ENCODE measurements at places on chromosomes 2 and 18.

DNA sequence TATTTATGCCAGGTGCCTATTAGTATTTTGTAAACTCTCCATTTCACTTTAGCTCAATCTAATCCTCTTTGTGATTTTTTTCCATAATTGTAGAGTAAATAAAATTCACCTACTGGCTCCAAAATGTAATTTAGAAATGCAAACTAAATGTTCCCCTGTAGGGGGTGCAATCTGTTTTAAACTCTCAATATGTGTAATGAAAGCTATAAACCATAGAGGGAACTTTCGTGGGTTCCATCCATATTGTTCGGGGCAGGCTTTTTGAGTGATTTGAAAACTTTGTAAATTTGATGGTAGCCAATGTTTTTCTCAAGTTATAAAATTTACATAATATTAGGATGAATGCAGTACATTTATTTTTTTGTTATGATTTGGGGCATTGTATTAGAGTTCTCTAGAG, 49.4 kb downstream of the TSPYL6 start:
- no peak for DNase-seq

- no peak for DNase-seq
Observed at GRCh38 chr2:28355521-28356094, 37.0 kb upstream of the FOSL2 start.

- DNase-seq: no peak
Observed at GRCh38 chr18:61988100-61988499, 95.3 kb upstream of the RNF152 start.

DNA sequence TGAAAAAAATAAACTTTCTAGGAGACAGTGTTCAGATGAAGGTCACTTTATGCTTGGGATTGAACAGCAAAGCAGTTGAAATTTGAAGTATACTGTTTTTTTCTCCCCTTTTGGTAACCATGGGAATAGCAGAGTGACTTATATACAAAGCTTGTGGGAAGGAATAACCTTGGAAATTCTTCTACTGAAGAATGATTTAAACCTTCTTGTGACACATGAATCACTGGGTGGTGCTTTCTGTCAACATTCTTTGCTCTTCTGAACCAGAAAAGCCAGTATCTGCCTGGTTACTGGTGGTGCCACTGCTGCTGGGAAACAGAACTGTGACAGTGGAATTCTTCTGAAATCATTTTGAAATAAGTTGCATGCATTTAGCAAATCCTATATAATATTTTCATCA, 39.4 kb upstream of the RND3 start:
- DNase-seq: no peak

DNA sequence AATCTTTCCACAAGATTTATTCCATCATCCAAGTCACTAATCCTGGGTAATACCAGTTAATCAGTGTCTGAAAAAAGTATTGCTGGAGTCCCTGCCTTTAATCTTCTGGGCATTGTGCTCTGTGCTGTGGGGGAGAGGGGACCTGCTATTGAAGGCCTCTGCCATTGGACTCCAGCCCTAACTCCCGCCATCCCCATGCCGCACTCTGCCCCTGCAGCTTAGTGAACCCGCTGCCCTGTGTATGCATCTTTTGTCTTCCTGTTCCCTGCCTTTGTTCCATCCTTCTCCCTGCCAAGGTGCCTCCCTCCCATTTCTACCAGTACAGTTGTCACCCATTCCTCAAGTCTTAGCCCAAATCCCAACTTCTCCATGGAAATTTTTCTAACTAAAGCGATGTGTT, 113.8 kb upstream of the EPAS1 start:
- no peak for DNase-seq

DNA sequence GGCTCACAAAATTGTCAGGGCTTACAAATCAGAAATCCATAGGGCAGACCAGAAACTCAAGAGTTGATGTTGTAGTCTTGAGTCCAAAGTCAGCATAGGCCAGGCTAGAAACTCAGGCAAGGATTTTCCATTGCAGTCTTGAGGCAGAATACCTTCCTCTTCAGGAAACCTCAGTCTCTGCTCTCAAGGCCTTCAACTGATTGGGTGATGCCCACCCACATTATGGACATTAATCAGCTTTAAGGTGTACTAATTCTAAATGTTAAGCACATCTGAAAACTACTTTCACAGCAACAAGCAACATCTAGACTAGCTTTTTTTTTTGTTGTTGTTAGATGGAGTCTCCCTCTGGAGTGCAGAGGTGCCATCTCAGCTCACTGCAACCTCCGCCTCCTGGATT, 31.3 kb upstream of the ZNF512 start:
- no peak for DNase-seq

DNA sequence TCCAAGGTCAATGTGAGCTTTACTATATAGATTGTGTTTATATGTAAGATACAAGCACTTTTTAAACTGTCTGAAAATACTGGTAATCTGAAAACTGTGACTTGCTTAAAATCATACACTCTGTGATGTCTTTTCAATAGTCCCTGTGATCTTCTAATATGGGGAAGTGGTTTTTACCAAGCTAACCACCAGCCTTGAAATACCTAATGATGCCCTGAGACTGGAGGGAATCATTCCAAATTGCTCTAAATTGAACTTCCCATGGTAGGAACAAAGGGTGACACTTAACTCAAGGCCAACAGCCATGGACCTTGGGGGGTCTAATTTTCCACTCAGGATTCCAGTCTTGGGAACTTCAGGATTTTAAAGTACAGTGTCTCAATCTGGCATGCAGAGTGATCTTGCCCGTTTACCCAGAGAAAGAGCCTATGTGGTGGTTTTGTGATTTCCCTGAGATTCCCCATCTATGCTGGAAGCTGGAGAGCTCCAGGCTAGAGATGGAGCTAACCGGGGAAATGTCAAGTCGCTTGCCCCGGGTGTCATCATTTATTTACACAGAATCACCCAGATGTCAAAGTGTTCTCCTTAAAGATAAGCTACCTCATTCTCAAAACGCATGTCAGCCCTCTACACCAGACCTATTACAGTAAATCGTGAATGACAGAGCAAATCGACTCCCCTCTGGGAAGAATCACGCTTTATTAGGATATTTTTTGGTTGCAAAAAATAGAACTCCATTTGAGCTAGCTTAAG, 198.5 kb downstream of the SP3 start:
- no peak for DNase-seq

DNA sequence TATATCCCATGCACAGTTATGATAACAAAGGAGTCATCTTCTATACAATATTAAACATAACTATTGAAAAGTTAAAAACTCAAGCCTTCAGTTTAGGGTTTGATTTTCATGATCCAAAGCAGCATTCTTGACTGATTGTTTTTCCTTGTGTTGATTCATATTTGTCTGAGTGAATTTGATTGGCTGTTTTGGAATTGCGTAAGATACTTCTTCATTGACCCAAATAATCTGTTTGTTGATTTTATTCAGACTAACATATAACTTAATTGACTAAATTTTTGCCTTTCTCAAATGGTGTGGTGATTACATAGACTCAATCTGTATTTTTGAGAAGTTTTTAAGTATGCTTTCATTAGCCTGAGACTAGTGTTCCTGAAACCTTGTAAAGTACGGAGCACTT, 305.7 kb upstream of the TNP1 start:
- DNase-seq: no peak

DNA sequence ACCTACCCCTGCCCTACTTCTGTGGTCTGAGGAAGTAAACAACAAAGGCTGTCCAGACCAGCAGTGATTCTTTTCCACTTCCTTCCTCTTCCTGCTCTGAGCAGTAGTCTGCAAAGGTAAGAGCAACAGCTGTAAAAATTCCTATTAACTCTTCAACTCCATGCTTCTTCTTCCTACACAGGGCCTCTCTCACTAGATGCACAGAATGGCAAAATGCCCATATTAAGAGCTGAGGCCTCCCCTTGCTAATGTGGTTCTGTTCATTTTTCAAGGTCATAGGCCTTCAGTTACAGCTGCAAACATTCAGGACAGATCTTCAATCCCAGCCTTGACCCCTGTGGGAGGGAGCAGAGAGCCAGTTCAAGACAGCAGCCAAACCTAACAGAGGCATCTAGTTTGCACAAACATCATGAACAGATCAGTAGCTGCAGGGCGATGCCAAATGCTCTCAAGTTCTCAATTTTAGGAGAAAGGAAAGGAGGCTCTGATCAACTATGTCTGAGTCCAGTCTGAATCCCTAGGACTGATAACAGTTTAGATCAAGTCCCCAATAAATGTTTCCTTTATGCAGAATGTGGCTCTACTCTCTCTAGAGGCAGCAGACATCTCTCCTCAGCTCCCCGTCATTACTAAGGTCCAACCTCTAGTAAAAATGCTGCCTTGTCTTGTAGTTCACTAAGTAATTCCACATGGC, 20.9 kb downstream of the SLC40A1 start:
- no peak for DNase-seq

DNA sequence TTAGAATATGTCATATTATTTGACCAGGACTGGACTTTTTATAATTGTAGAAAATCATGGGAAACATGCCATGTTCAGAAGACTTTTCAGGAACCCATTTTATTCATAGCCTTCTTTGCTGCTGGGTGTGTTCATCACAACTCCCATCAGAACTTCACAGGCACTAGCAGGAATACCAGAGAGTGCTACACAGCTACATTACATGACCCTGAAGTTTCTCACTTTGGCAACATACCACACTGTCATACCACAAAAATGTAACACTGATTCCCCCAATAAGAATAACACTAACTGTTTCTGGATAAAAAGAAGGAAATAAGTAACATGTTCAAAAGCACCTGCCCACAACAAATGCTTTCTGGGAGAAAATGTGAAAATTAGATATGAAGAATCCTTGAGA, 405.4 kb downstream of the CDH2 start:
- DNase-seq: no peak

DNA sequence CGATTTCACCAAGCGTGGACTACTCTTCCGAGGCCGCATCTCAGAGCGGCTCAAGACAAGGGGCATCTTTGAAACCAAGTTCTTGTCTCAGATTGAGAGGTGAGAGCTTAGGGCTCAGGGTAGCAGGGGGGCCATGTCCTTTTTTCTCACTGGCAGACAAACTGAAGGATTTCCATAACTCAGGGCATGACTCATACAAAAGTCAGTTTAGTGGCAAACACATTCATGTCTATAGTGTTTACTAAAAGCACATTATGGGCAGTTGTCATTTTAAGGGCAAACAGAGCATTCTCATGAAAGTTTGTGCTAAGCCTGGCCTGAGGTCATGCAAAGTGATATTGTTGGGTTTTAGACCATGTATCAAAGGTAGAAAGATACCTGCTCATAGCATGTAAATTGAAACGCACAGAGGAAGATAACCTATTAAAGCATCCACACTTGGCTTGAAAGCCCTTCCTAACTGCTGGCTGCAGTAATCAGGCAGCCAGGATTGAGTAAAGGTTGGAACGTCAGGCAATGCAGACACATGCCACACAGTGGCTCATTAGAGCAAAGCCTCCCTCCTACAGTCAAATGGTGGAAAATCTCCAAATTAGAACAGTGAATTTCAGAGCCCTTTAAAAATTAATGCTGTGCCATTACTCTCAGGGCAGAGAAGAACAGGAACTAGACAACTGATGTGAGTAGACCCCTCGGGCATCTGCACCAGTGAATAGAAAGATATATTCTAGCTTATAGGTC, 54.2 kb downstream of the HK2 start:
- no peak for DNase-seq

GRCh38 chr2:233379034-233379433, 24.7 kb downstream of the DGKD start:
- DNase-seq: no peak

DNA sequence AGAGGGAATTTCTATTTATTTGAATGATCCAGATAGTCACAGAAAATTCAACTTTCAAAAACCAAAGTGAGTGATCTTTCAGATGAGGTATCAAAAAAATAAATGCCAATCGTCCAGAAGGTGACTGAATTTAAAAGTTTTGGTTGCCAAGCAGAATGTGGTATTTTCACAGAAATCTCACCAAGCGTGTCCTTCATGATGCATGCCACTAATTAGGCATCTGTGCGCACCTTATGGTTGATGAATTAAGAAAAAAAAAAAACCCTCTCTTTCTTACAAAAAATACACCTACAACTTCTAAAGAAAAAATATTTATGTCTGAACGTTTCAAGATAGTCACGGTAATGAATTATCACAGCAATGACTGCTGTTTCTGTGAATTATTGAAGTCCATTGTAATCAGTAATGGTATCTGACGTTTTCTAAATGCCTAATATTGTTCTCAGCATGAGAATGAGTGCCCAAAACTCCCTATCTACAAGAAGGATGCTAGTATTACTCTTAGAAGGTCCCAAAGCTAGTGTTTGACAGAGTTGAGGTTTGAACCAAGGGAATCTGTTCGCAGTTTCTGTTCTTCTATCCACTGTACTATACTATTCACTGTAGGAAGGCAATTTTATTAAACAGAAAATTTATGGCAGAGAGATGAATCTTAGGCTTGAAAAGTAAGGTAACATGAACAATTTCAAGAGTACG, 219.6 kb upstream of the NETO1 start:
- no peak for DNase-seq

GRCh38 chr2:1610096-1610485, 134.2 kb downstream of the PXDN start:
- DNase-seq: no peak

GRCh38 chr2:48583961-48584360, 33.7 kb upstream of the GTF2A1L start:
- DNase-seq: no peak

- DNase-seq: no peak
Observed at GRCh38 chr2:156841321-156841720, 405.1 kb downstream of the GPD2 start.

- DNase-seq: no peak
Observed at GRCh38 chr18:2968606-2969005, 44.3 kb downstream of the LPIN2 start.

GRCh38 chr2:128726236-128726635, 407.6 kb upstream of the HS6ST1 start:
- no peak for DNase-seq

- no peak for DNase-seq
Observed at GRCh38 chr2:235160281-235160810, 208.5 kb downstream of the SH3BP4 start.

- DNase-seq: no peak
Observed at GRCh38 chr2:143355870-143356269, 226.7 kb downstream of the ARHGAP15 start.

DNA sequence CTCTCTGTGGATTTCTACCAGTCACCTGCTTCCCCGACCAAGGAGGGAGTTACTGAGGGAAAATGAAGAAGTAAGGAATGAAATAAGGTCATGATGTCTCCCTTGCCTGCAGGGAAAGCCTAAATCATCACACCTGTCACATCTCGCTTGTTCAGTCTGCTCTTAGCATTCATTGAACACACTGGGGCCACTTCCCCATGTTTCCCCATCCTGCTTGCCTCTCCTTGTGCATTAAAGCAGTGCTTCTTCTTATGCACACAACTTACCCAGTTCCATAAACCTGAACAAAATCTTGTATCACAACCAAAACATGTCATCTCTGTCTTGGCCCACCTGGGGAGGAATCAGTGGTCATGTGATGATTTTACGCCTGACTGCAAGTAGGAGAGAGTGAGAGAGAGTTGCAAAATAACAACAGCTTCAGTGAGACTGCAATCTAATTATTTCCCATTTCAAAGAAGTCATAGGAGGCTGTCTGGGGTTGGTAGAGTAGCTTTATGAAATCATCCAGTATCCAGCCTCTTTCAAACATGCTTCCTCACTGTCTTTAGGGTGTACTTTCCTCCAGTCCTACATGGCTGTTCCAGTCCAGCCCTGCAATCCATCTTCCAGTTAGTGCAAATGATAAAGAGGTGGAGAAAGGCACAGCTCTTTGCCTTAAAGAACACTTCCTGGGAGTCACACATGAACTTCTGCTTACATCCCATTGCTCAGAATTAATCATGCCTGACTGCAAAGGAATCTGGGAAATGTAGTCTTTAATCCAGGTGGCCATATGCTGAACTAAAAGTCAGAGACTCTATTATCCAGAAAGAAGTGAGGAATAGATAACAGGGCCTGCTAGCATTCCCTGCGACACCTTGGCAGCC, 220.1 kb downstream of the HAUS1 start:
- no peak for DNase-seq

- DNase-seq: no peak
Observed at GRCh38 chr2:30705056-30705455, 102.2 kb downstream of the CAPN13 start.
